Common myeloid progenitor, CD34-positive (primary cell): ENCODE measurements at places on chromosomes 2 and 18.

DNA sequence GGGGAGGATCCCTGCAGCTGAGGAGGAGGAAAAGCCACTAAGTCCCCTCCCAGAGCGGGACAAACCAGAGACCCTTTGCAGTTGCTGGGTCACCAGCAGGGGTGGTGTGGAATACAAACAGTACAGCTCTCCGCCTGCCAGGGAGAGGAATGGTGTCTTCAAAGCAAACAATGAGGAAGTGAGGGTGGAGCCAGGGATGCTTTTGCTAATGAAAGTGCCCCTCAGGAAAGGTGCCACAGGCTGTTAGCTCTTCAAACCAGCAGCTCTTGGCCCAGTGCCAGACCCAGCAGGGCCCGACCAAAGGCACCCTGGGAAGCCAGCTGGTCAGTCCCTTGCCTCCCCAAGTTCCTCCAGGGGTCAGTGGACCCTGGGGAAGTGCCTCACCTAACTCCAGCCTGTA, 102.8 kb downstream of the HIBCH start:
- DNase-seq: peak; percentile 20

- DNase-seq: no peak
Observed at GRCh38 chr2:3433339-3433699, 53.8 kb downstream of the TRAPPC12 start.

- no peak for DNase-seq
Observed at GRCh38 chr2:66273933-66274490, 160.9 kb upstream of the MEIS1 start.

DNA sequence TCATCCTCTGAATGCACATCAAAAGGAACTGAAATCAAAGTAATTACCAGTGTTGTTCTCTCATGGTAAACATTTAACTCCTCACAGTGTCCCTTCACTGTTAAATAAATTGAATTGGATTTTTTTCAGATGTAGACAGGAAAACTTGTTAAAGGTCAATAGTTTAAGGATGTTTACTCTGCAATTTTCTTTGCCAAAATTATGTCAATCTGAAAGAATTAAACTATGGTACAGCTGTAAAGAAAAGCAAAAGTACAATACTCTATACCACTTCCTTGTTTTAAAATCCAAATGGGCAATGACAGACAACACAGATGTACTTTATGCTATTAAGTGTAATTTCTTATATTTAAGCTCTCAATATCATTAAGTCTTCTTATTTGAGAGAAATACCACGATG, 153.2 kb downstream of the WDPCP start:
- DNase-seq: no peak

DNA sequence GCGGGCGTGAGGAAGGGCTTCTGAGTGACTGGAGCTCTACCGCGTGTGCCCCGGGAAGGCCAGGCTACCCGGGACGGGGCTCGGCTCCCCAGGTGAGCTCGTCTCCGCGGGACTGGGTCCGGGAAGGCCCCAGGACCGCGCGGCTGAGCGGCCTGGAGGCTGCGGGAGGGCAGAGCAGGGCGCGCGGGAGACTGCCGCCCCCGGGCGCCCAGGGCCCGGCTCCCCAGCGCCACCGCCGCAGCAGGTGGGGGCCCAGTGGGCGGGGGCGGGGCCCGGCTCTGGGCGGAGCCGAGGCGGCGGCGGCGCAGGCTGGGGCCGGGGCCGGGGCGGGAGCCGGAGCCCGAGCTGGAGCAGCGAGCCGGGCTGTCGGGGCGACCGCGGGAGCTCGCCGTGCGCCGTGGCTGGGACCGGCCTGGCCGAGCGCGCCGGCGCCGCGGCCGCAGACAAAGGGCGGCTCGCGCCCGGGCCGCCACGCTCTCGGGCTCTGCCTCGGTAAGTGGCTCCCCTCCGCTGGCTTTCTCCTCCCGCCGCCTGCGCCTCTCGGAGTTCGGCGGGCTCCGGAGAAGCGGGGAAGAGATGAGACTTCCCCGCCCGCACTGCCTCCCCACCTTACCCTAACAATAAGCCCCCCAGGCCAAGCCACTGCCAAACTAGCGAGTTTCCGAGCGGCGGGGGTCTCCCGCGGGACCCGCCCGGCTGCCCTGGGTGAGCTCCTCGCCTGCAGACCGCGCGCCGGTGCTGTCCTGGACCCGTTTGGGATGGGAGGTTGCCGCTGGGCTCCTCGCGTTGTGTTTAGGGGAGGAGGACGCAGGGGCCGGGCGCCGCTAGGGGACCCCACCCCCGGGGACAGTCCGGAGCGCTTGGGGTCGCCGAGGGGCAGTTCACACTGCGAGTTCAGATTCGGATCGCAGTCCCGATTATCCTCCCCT, at the start of gene MAPK4:
Gene MAPK4 (plus strand): TSS at position 336 of the 929 bp plus-strand sequence. CDS start 103,872 bp downstream, outside the sequence.
- DNase-seq: peak; percentile 14

GRCh38 chr2:64551851-64552250, 27.7 kb downstream of the AFTPH start:
- no peak for DNase-seq

GRCh38 chr18:55102501-55102900, 143.2 kb upstream of the CCDC68 start:
- no peak for DNase-seq

DNA sequence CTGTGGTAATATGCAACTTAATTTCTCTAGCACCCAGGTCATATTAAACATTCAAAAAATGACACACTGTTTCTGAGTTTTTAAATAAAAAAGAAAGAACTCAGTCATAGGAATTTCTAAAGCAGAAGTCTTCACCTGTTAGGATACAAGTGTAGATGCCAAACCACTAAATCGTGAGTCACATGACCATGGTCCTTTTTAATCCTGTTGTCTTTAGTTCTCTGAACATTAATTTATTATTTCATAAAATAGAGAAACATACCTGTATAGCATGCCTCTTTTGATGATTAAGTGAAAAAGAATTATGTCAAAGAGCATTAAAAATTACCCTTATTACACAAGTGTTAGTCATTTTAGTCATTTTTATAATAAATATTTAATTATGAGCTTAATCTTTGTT, 398.8 kb downstream of the CCDC85A start:
- no peak for DNase-seq

DNA sequence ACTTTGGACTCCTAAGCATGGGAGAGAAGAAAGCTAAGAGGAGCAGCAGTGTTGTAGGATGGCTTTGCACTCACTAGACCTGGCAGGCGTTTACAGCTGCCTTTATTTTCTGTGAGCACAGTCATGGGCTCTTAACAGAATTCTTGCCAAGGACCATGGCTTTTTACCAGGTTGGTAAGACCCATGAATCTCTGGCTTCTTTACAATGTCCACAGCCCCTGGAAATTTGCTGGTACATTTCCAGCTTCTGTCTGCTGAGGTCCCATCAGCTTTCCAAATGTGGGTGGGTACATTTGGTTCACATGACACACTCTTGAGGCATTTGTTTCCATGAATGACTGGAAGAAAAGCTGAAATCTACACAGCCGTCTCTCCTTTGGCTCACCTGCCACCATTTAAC, 162.7 kb downstream of the PPP1R1C start:
- no peak for DNase-seq
